ENCODE measurements at places on chromosomes 12 and 14.

GRCh38 chr12:68264857-68265256, 11.5 kb upstream of the IL22 start:
- no peak for DNase-seq

GRCh38 chr12:56337753-56338251, 882 bp upstream of the IL23A start:
- no peak for DNase-seq

DNA sequence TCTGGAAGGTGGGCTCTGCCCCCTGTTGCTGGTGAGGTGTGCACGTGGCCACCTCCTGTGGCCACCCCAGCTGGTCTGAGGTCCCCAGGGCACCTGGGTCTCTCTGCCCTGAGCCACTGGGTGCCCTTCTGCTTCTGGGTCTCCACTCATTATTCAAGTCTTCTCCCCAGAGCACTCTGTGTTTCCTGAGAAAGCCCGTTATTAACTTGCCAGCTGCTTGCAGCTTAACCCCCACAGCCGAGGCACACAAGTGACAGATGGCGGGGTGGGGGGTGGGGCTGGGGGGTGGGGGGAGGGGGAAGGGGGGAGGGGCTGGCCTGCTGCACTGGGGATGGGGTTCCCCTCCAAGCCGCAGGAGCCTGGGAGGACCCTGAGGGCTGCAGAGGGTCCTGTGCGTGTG, 40.5 kb downstream of the FBRSL1 start:
- no peak for DNase-seq

- DNase-seq, result no peak
Measured at GRCh38 chr12:34219046-34219770, 196.9 kb downstream of the ALG10 start.

GRCh38 chr14:90625445-90625844, 190.8 kb downstream of the TTC7B start:
- no peak for DNase-seq

GRCh38 chr12:124817076-124818000, 46.3 kb downstream of the SCARB1 start:
- DNase-seq, result no peak

DNA sequence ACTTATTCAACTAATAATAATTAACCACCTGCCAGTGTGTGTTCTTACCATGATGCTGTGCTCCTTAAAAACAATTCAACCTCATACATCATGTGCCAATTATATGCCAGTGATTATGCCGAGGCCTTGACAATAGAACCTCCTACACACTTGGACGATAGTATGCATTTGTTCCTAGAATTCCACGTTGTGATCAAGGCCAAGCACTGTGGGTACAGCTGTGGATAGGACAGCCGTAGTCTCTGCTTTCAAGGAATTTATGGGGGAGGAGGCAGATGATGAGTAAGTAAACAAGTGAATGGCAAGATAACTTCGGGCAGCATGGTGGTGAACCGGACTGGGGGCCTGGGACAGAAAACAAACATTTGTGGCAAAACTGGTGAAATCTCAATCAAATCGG, 18.0 kb upstream of the MYO1H start:
- DNase-seq, result no peak

DNA sequence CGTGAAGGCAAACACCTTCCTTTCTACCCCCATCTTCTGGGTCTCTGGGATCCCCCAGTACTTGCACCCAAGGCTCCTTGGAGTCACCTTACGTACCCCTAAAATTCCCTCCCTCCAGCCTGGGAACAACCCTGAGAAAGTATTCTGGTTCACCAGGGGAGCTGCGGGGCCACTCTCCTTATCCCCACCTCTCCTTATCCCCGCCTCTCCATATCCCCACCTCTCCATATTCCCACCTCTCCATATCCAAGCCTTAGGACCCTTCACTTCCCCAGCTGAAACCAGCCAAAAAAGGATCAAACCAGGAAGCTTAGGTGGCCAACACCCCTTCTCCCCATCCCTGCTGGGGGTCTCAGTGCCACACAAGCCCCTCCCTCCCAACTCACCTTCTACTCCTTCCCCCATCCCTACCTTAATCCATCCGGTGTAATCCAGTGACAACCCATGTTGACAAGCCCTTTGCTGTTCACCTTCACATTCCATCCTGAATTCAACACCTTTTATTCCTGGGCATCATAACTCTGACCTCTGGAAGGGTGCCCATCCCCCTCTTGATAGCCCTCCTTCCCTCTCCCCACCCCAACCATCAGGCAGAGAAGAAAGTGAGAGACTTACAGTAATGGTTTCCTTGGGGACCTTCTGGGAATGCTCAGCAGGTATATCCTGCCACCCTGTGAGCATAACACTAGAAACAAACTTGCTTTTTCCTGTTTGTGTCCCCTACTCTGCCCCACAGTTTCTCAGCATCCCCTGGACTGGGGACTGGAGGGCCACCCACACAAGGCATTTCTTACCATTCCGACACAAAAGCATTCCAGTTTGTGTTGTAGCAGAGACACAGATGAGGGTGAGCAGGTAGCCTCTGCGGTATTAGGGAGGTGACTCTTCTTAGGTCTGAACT, 1.6 kb upstream of the MSI1 start:
- no peak for DNase-seq

DNA sequence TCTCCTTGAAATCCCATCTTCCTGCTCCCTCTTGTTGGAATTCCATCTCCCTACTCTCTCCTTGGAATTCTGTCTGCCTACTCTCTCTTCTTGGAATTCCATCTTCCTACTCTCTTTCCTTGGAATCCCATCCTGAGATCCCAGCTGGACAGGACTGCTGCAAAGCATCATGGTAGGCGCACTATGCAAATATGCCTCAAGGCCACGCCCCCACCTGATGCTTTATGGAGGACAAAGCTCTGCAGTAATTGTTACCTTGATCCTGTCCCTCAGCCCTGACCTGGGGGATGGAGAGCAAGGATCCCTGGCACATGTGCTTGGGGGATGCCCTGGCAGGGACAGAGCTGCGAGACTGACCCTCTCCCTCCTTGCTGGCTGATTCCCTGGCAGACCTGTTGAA, 185.6 kb downstream of the TBX5 start:
- no peak for DNase-seq

DNA sequence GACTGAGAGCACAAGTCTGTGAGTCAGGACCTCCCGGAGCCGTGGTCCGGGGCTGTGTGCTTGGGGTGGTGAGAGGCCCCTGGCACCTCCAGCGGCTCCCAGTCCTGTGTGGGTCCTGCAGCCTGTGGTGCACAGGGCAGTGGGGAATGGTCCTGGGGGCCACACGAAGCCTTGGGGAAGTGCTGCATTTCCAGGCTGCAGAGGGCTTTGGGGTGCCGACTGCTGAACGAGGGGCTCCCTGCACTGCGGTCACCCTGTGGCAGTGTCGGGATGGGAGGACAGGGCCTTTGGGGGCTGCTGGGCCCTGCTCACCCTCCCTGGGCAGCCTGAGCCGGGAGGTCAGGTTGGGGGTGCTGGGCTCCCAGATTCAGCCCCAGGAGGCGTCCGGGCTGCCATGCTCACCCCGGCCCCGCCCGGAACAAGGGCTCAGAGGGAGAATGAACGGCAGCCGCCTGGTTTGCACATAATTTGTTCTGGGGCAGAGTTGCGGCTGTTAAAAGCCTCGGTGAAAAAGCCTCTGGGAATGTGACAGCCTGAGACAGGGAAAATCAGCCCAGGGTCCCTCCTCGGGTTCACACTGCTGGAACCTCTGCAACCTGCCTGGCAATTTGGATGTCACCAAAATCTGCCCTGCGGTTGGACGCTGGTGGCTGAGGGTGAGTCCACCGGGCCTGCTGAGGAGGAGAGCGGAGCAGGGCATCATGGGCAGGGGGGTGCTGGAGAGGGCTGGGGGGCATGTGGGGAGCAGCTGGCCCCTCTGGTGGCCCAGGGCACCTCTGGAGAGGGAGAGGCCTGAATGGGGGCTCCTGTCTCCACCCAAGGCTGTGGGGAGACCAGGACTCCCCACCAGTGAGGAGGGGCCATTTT, 109.2 kb downstream of the KIF26A start:
- DNase-seq, result no peak

GRCh38 chr14:24858052-24858451, 191.9 kb downstream of the STXBP6 start:
- DNase-seq, result no peak

GRCh38 chr14:28284546-28285300, 481.9 kb upstream of the FOXG1 start:
- no peak for DNase-seq

DNA sequence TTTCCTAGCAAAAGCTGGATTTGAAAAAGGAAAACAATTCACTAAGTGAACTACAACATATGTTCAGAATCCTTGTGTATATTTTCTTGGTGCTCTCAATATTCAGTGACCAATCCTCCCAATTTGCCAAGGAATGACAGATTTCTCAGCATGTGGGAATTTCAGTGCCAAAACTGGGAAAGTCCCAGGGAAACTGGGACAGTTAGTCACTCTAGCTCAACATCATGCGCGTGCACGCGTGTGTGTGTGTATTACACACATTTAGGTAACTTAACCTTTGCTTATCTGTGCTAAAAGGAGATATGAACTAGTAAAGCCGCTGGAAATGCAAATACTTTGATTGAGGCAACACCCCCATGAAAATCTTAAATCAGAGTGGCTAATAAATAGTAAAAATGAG, 26.1 kb upstream of the SLC6A13 start:
- peak; percentile 68 for DNase-seq

- no peak for DNase-seq
Measured at GRCh38 chr12:68416826-68417225, 84.7 kb upstream of the MDM1 start.

- peak; percentile 95 for DNase-seq
Measured at GRCh38 chr12:65602610-65603295, 221.5 kb upstream of the HMGA2 start.

DNA sequence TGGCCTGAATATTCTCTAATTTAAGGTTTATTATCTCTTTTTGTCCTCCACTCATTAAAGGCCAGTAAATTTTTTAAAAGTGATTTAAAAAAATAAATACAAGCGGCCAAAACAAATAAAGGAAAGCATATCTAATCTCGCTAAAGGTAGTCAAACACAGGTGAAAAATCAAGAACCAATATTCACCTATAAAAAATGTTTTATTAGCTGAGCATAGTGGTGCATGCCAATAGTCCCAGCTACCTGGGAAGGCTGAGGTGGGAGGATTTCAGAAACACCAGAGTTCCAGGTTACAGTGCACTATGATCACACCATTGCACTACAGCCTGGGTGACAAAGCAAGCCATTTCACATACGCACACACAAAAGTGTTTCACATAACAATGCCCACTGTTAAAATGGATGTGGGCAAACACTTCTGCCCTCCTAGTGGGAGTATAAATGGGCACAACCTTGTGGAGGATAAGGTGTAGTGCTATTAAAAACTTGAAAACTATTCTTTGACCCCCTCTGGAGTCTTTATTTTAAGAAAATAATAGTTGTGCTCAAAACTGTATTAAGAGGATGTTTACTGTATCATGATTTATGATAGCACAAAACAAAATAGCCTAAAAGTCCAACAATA, 32.7 kb upstream of the NAP1L1 start:
- no peak for DNase-seq

DNA sequence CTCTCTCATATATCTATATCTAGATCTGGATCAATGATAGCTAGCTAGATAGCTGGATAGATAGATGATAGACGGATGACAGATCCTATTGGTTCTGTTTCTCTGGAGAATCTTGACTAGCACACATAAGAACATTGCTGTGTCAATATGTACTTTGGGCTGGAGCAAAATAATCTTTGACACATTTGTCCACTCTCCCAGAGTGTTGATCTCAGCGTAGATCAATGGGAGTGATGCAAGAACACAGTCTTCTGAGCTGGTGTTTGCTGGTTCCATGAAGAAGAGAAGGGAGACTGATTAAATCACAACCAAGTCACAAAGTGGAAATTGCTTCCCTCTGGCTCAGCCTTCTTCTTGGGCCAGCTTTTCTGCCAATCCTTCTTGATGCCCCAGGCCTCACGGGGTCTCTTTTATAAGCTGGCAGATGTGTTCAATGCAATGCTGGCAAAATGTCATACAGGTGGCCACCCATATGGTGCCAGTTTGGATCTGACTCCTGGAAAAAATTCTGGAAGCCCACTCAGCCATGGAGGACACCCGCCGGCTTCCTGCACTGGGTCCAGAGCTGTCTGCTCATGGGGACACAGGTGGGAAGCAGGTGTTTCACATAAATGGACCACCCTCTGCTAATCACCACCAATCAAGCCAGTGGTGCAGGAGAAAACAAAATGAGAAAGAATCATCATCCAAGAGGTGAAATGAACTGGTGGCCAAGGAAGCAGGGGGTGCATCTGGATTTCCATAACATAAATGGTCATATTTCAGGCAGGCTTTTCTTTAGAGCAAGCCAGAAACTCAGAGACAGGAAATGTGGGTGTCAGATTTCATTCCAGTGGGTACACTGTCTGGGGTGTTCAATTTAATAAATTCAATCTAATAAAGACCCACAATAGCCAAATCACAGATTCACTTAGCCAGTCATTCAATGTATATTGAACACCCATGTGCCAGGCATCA, 310.3 kb downstream of the DPF3 start:
- DNase-seq, result no peak

DNA sequence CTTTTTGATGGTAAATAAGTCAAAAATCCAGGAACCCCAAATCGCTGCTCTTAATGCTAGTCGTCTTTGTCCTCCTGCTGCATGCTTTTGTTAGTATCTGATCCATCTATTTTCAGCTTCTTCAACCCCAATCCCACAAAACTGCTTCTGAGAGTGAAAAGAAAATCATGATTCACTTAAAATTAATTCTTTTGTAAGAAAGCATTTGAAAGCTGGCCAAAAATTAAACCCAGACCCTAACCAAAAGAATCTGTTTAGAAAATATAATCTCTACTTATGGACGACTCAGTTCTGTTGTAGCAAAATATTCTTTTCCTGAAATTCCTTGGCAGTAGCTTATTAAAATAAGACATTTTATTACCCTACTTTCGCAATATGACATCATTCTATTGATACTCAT, 443.6 kb upstream of the SYT1 start:
- DNase-seq, result no peak

DNA sequence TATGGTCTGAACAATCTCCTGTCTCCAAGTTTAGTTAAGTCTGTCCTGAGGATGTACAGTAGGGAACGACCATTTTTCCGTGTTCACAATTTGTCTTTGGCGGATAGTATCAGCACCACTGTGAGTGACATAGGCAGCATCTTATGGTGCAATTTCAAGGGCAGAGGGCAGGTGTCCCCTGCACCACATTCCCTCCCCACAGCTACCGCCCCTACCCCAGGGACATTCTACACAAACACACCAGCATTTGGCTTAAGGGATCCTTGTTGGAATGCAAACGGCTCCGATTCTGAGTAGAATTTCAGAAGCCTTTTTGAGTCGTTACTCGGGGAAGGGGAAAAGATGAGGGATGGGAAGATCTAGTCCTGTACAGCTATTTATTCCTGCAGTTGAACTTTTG, 25.1 kb upstream of the DICER1 start:
- DNase-seq, result no peak

- no peak for DNase-seq
Measured at GRCh38 chr12:53200458-53201176, 6.4 kb downstream of the ITGB7 start.

DNA sequence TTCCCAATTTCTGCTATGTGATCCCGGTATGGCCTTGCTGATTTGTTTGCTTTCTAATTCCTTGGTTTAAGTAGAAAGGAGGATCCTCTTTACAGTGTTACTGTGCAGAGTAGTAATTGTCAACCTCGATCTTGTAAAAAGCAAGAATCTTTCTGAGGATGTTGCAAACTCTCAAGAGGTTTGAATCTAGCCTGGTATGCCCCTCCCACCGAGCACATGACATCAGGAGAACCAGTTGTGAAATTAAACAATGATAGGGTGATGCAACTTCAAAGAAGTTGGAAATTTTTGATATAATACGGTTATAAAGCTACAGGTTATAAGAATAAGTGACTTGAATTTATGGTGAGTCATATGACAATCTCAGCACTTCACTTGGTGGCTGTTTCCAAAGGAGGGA, 35.0 kb upstream of the FUT8 start:
- DNase-seq, result peak; percentile 63

All from fibroblast of gingiva (primary cell).